ENCODE measurements at places on chromosomes 11 and 22.

DNA sequence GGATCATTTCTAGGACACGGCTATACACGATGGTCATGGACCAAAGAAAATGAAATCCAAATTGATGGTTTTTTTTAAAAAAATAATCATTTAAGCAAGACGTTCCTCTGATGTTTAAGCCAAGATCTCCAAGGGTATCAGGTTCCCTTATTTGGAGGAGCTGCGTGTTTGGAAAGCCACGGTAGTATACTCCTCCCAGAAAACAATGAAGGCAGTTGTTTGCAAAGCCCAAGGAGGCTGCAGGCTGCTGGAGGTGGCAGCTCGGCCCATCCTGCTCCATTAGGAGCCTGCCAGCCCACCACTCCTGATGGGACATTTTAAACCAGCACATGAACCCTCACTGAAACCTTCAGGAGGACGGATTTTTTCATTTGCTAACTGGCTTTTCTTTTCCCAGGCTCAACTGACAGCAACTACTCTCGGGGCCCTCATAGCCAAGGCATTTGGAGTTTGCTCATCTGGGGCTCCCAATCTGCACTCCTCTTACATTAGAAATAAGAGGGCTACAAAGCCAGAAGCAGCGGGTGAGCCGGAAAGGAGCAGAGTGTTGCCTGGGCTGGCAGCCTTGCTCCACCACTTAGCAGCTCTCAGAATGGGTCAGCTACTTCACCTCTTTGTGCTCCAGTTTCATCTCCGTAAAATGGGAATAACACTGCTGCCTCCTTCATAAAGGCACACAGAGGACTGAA, 58.4 kb downstream of the ABTB2 start:
- DNase-seq = no peak

- no peak for DNase-seq
These were observed 272.8 kb downstream of the CTTN start for GRCh38 chr11:70671083-70671482.

DNA sequence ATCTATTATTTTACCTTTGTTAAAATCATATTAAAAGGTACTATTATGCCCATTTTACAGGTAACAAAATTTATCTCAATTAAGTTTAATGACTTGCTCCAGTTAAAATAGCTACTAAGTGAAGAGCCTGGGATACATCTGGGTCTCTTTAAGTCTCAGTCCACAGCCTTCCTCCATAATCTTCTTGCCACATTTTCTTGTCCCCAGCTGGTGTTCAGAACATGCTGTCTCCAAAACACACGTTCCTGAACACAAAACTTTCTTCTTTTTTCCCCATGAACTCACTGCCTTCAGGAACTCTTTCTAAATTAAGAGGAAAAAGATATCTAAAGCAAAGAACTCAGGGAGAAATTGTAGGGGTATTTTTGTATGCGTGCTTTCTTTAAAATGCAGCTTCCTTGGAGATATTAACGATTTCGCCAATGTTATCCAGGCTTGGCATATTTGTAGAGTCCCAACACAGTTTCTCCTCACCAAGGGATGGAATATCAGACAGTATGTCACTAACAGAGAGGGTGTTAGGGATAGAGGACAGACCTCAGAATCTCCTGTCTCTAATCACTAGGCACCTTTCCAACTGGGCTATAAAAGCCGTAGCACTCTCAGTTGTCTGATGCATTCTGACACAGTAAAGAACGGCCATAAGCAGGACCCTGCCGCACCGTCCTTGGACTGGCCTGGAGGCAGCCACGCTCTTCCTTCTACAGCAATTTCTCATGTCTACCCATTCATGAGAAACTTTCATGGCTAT, 232.8 kb upstream of the BLID start:
- DNase-seq = no peak

DNA sequence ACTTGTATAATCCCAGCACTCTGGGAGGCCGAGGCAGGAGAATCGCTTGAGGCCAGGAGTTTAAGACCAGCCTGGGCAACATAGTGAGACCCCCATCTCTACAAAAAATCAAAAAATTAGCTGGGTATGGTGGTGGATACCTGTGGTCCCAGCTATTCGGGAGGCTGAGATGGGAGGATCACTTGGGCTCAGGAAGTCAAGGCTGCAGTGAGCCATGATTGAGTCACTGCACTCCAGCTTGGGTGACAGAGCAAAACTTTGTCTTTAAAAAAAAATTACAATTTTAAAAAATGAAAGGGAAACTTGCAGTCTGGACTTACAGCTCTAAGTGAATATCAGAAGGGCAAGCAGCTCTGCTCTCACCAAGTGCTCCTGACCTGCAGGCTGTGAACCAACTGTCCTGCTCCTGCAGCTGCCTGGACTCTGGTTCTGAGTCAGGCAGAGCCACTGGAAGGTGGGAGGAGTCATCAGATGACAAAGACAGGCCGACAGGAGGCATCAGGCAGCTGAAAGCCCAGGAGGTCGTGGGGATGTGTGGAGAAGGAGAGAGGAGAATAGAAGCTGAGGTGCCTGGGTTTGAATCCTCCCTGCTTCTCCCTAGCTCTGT, 9.6 kb downstream of the SMTNL1 start:
- no peak for DNase-seq

GRCh38 chr11:125123947-125124617, 12.7 kb upstream of the TMEM218 start:
- DNase-seq = peak; percentile 71

DNA sequence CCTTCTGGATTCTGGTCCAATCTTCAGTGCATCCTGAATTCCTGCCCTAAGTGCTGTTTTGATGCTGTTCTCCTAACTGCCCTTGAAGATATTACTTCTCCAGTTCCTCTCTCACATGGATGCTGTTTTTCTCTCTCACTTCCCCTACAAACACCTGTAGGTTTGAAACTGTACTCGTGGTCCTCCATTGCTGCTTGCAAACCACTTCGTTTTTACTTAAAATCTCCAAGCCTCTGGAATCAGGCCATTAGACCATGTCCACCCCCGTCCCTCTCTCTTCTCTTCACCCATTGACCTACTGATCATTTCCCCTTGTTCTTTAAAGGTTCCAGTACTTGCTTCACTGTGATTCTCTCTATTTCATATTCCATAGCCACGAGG, 988.1 kb downstream of the NTM start:
- DNase-seq = no peak

- DNase-seq = no peak
These were observed 11.5 kb upstream of the CRKL start for GRCh38 chr22:20905415-20906386.

DNA sequence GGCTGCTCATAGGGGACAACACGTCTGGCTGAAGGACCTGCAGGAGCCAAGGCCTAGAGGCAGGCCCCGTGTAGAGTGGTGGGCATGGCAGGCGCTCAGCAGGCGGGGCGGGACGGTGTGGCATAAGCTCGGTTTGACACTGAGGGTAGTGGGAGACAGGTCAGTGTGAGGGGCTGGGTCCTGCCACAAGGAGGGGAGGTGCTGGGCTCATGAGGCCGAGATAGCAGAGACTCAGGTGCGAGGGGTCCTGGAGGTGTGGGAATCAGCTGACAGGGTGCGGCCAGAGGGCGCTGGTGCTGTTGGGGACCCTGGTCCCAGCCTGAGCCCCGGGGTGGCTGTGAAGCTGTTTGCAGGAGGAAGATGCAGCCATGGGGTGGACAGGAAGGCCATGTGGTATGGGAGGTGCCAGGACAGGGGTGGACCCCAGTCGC, 6.7 kb downstream of the SLC22A12 start:
- DNase-seq = no peak

GRCh38 chr11:126137136-126137535, 74.3 kb downstream of the RPUSD4 start:
- no peak for DNase-seq

DNA sequence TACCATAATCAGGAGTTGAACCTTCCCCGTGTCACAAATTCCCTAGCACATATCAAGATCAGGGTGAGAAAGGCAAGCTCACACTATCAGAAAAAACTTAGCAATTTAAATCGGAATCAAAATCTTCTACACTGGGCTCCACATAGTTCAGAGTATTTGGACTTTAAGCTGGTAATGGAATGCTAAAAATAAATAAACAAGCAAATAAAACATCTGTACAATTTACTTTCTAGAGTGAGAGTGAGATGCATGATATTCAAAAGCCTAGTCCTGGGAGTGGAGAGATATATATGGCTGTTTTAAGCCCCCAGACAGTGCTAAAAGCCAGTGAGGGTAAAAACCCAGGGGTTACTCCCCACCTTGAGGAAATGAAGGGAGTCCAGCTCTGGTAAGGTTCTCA, 380.6 kb downstream of the SOX6 start:
- no peak for DNase-seq

DNA sequence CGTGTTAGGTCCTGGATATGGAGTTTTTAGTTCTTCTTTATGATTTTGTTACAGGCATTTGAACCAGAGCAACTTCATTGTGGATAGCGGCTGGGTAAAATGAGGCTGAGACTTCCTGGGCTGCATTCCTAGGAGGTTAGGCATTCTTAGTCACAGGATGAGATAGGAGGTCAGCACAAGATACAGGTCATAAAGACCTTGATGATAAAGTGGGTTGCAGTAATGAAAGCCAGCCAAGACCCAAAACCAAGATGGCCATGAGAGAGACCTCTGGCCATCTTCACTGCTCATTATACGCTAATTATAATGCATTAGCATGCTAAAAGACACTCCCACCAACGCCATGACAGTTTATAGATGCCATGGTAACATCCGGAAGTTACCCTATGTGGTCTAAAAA, 23.4 kb upstream of the CLMP start:
- no peak for DNase-seq

DNA sequence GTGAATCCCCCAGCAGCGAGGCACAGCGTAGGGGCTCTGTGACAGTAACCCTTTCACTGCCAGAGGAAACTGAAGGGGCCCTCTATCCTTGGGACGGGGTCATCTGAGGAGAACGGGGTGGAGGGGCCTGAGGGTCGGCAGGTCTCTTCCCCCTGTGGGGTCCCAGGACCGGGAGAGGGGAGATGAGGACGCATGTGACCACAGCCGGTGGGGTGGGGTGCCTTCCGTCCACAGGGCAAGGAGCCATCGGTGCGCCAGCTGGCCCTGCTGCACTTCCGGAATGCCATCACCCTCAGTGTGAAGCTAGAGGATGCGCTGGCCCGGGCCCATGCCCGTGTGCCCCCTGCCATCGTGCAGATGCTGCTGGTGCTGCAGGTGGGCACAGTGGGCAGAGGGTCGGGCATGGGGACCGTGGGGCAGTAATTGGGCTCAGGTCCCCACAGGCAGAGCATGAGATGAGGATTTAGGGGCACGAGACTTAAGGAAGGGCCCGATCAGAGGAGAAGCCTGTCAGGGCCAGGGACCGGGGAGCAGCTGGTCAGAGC, 20.3 kb upstream of the ARHGAP8 start:
- no peak for DNase-seq

- DNase-seq = peak; percentile 6
These were observed 3.8 kb downstream of the ALKBH8 start for GRCh38 chr11:107561688-107562087.

- DNase-seq = no peak
These were observed 64.0 kb downstream of the KCNQ1 start for GRCh38 chr11:2508793-2509192.

GRCh38 chr11:121467965-121468364, 15.2 kb upstream of the SORL1-AS1 start:
- no peak for DNase-seq

DNA sequence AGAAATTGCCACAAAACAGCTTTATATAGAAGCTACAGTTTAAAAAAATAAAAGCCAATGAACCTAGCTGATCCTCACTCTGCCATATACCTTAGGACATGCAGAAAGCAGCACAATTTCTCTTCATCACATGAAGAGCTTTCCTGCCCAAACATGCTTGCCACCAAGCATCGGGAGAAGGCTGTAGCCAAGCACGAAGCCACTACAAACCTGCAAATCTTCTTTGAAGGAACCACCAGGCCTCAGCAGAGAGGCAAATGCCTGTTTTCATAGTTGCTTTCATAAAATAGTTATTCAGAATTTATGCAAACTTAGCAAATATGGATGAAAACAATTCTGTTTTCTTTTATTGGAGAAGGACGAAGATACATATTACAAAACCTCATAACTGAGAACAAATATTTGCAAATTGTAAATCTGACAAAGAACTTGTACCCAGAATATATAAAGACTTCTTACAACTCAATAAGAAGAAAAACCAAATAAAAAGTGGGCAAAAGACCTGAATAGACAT, 100.3 kb downstream of the RBFOX2 start:
- no peak for DNase-seq

DNA sequence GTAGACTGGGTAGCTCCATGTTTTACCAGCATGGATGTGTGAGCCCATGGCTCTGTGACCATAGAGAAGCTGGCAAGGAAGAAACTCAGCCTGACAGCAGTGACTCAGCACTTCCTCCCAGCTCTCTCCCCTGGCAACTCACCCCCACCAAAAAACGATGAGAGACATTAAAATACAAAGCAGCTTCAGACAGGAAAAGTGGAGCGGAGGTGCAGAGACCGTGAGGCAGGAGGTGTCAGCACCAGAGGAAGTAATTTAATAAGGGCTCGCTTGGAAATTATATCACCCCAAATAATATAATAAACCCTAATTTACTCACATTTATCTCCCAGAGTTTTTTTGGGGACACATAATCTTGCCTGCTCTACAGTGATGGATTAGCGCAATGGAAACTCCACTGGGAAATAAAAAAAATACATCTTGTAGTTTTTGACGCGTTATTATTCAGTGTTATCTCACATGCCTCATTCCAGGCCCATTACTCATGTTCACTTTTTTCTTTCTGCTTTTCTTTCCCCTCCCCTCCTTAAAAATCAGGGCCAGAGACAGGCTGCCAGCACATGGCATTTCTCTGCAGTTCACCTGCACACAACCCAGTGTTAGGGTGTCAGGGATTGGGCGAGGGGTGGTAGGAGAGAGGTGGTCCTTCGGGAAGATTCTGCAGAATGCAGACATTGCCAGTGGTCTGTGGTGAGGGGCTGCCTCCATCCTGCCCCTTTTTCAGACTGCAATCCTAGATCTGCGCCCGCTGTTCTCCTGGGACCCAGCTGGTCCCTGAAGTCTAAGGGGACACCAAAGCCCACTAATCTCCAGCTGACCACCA, 170.8 kb downstream of the BUD13 start:
- peak; percentile 11 for DNase-seq

DNA sequence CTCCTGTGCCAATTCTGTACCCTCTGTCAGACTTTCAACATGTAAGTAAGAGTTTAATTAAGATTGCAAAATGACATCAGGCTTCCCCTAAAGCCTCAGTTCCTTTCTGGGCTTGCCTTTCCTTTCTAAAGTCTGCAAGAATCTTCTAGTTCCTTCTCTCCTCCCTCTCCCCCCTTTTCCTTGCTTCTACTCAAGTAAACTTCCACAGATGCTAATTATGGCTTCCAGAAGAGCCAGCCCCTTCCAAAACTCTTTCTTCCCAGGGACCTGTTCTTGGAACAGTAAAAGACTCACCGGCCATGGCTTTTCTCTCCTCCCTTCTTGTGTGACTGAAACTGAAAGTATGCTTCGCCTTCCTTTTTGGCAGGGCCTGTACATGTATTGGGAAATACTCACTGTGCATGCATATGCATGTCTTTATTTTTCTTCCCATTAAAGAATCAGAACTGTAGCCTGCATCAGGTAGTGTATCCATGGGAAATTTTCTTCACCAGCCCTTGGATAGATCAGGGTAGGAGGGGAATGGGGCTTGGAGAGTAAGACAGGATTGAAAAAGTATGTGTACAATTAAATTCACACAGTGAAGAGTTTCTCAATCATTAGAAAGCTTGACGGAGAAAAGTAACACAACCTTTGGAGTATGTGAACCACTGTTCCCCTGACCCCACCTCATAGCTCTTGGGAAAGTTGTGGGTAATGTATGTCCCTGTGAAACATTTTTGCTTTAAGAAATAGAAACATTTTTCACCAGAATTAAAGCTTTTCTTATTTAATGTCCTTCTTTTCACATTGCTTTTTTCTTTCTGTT, at the start of gene CASP1:
CASP1 (minus strand) TSS at position 332 of the 808 bp plus-strand sequence; CDS start at position 301, 31 bp downstream.
- DNase-seq = peak; percentile 61

Data from suppressor macrophage (primary cell).